M059J (cell line): ENCODE measurements at places on chromosomes 7 and 10. TPM values are rescaled to one million over a fixed set of nuclear protein-coding genes. Genes with fewer than 3 reads are reported as not detected.

DNA sequence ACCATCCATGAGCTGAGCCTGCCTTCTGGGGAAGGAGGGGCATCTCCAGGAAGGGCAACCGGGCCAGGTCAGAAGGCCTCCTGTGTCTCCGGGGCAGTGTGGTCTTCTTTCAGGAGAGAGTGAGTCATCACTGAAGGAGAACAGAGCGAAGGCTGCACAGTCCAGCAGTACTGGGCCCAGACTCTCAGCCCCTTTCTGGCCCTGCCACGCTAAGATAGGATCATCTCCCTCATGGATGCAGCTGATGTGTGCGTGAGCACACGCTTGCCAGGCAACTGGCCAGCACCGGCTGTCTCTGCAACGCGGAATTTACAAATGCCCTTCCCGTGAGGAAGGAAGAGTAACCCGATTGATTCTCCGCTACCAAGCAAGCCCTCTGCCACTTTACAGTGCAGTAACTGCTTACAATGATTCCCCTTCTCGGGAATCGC lies 328.2 kb downstream of the TNS3 start:
- DNase-seq = peak; percentile 92

GRCh38 chr7:40747856-40748255 lies 613.1 kb downstream of the SUGCT start:
- peak; percentile 75 for DNase-seq

GRCh38 chr7:109873296-109873695 lies 1217.6 kb upstream of the LRRN3 start:
- DNase-seq = no peak

GRCh38 chr7:123643495-123644441 lies 11.9 kb upstream of the LMOD2 start:
- peak; percentile 79 for DNase-seq

DNA sequence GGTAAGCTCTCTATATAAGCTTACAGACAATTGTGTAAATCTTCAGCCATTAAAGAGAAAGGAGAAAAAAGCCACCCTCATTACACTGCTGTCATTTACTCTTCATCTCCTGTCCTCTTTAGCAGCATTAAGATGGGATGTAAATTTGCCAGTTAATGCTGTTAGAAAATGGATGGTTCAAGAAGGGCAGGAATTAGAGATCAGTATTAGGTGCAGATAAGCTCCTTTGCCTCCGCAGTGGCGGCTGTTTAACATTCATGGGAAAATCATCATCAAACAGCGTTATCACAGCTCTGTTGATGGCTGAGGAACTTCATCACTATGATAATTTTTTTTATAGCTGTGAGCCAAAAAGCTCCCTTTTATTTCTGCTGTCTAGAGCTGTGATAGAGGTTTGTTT lies 61.8 kb upstream of the FAM204A start:
- no peak for DNase-seq

WNT8B gene
- total RNA-seq = not detected in 2 replicates

DNAJC12 gene
- total RNA-seq = 2.4 and 3.4 TPM in 2 replicates

GRCh38 chr7:121103086-121103485 lies 114.6 kb downstream of the CPED1 start:
- DNase-seq = no peak

KCND2 gene
- not detected in 2 replicates for total RNA-seq

DNA sequence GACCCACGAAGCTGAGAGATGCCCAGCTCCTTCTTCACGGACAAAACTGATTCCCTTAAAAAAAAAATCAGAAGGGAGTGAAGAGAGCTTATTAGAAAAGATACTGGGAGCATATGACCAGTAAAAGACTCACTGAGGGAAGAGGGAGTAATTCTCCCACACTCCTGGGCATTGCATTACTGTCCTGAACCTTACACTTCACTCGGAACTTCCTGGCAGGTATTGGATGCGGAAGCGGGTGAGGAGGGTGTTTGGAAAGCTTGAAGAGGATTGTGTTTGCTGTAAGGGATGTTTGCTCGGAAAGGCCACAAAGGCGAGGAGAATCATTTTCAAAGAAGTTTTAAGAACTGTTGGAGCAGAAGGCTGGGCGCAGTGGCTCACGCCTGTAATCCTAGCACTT lies 375 bp downstream of the HKDC1 start:
- DNase-seq = no peak

DNA sequence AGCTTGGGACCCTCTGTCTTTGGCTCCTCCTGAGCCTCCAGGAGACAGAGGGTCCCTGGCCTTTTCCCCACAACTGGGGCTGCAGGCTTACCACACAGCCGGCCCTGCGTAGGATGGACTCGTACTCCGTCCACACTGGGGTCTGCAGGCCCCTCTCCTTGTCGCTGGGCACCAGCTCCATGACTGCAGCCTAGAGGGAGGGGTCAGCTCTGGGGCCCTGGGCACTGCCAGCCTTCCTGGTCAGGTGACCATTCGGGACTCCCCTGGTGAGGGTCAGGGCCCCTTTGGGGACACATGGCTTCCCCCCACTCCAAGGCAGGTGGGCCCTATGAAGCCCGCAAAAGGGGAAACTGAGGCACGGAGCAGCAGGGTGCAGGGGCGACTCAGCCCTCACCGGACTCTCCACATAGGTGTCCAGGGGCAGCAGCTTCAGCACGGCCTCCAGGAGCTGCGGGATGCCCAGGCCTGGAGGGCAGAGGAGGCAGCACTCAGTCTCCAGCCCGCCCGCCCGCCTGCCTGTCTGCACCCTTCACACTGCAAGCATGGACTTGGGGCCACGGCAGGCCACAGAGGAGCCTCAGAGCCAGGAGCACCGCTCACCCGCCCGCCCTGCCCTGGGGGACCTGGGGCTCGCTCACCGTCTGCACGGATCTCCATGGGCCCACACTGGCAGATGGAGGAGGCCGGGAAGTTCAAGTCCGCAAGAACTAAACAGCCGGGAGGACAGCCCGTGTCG lies 1.1 kb downstream of the FUOM start:
- DNase-seq = no peak

DNA sequence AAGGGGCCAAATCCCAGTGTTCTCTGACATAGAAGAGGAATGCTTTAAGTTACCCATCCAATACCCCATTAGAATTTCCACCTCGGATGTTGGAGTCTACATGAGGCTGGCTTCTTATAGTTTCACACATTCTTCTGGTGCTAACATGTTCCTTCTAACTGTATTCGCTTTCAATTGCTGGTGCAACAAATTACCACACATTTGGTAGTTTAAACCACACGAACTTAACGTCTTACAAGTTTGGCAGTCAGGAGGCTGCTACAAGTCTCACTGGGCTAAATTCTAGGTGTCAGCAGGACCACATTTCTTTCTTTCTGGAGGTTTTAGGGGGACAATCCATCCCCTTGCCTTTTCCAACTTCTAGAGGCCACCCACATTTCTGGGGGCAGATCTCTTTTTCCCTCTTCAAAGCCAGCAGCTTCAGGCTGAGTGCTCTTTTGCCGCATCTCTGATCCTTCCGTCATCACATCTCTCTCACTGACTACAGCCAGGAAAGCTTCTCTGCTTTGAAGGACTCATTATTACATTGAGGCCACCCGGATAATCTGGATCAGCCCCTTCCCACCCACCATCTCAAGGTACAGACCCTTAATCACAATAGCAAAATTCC lies 5.1 kb upstream of the MACC1 start:
- no peak for DNase-seq
